ENCODE measurements at places on chromosomes 5 and 9.

DNA sequence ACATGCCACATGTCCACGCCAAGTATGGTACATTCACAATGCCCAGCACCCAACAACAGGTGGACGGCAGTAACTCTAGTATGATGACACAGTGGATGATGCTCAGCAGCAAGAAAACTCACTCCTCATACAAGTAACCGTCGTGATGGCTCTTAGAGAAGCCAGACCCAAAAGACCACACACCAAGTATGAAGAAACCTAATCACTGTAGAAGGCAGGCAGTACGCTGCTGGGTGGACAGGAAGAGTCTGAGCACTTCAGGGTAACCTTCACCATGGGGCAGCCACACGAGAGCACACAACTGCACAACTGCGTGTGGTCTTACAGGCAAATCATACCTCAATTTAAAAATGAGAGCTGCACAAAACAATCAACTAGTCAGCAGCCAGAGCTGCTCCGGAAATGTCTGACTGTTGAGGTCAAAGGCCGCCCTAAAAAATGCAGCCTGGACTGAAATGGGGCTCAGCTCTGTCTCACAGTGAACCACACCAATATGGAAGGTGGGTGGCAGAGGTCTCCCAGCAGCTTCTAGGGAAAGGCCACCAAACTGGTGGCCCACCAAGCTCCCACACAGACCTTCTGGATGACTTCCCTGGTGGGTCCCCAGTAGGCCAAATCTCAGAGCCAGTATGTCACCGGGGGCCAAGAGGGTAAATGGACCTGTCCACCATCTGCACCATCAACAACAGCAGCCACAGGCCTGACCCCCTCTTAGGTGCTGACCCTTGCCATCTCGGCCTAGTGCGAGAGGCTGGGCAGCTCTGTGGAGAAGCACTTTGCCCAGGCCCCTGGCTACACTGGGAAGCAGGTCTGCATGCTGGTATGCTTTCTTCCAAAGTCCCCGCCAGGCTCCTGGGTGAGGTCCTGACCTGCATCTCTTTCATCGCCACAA is 17.8 kb downstream of the BICD2 start:
- H3K4me3 ChIP-seq = no peak overlapping the region
- no peak for DNase-seq
- peak overlapping the region; percentile 43 for H3K27ac ChIP-seq
- H3K36me3 ChIP-seq = no peaks in the 10 kb centered on the region
- H3K27me3 ChIP-seq = no peaks in the 10 kb centered on the region

GRCh38 chr5:141494761-141495452 is 6.0 kb downstream of the PCDHGC5 start:
- DNase-seq = no peak
- peak overlapping the region; percentile 0 for H3K27ac ChIP-seq
- H3K4me3 ChIP-seq = no peak overlapping the region
- H3K4me1 ChIP-seq = peaks cover 14% of the 10 kb centered on the region
- H3K36me3 ChIP-seq = peaks cover 34% of the 10 kb centered on the region

DNA sequence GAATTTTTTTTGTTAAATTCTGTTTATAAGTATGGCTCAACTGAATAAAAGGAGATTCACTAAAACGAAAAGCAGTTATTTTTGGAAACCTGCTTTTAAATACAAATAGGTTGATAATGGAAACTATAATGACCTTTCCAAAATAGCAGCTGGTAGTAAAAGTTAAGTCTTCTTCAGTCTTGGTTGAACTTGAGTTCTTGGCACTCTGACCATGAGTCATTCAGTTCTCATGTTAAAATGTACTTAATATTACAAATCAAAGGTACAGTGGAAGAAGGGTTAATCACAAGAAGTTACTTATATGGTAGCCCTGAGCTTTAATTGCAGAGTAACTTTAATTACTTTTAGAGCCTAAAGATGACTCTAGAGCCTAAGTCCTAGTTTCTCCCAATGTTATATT is 62.1 kb downstream of the KLF9 start:
- H3K4me3 ChIP-seq = no peak overlapping the region
- H3K27ac ChIP-seq = peak overlapping the region; percentile 40
- peaks cover 15% of the 10 kb centered on the region for H3K4me1 ChIP-seq
- H3K27me3 ChIP-seq = no peaks in the 10 kb centered on the region
- no peak for DNase-seq

- H3K4me3 ChIP-seq = no peak overlapping the region
- H3K36me3 ChIP-seq = peaks cover 32% of the 10 kb centered on the region
- no peaks in the 10 kb centered on the region for H3K4me1 ChIP-seq
- H3K27ac ChIP-seq = no peak overlapping the region
- H3K27me3 ChIP-seq = no peaks in the 10 kb centered on the region
Measured at GRCh38 chr5:175501759-175502158, 23.4 kb downstream of the SFXN1 start.

DNA sequence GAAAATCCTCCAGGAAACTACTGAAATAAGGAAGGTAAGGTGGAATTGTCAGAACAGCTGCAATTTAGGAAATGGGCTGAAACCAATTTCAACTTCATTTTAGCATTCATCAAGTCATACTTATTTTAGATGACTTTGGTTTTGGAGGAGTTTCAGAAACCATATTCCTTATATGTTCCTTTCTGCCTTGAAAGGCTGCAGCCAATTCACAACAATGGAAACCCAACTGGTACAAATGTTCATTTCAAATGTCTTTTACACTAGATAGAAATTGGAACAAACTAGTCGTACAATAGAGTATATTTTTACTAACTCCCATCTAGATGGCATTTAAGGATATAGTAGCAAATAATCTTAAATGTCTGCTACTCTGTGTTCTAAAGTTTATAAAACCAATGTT is 82.6 kb upstream of the ANKH start:
- H3K27ac ChIP-seq = no peak overlapping the region
- no peaks in the 10 kb centered on the region for H3K36me3 ChIP-seq
- H3K4me1 ChIP-seq = peaks cover 10% of the 10 kb centered on the region
- no peak for DNase-seq

DNA sequence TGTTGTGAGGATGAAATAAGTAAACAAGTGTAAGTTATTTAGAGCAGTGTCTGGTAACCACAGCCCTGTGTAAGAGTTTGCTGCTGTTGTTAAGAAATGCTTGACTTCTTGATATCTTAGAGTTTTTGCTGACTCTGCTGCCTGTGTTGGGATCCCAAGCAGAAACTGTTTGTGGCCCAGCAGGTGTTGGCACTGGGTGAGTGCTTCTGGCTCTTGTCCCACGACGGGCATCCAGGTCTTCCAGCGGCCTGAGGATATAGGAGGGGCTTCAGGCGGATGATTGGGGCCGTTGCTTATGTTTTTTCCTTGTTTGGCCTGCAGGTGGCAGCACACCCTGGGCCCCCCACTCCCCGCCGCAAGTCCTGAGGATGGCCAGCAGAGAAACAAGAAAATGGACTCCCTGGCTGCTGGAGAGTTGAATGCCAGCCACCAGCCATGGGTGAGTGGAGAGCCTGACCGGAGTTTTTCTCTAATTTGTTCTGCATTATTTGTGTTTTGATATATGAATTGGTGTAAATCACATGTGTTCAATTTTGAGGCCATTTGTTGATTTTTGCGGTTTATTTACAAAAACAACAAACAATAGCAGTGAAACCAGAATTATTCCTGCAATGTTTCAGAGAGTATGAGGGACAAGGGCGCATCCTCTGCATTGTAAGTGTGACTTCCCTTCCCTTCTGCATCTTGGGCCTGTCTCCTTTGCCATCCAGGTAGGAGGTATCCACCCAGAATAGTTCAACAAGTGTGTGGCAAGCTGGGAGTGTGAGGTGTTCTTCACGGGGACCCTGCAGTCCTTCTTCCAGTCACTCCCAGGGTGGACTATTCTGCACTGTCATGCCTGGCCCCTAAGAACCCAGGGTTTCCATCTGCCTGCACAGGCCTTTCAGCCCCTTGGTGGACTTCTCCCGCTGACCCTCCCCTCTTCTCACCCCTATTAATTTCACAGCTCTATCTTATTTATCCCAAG is 50.3 kb downstream of the SLC22A5 start:
- H3K27me3 ChIP-seq = no peaks in the 10 kb centered on the region
- H3K4me3 ChIP-seq = no peak overlapping the region
- peak; percentile 80 for DNase-seq
- H3K36me3 ChIP-seq = no peaks in the 10 kb centered on the region

DNA sequence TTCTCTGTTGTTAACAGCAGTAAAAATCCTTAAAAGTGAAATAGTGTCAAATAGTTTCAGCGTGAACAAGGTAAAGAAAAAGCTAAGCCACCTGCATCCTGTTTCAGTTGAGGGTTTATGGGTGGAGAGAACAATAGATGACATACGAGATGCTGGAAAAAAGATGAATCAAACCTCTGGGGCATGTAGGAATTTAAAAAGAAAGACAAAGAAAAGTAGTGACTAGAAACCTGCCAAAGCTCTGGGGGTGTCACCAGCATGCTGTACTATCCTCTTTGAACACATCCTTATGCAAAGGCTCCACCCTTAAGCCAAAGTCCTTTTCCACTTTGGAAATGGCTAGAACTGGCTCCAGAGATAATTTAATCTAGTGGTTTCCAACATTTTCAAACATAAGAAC is 22.2 kb downstream of the SCAI start:
- no peak for DNase-seq
- H3K27ac ChIP-seq = no peak overlapping the region
- no peaks in the 10 kb centered on the region for H3K36me3 ChIP-seq
- H3K4me1 ChIP-seq = no peaks in the 10 kb centered on the region
- no peak overlapping the region for H3K4me3 ChIP-seq
- H3K27me3 ChIP-seq = no peaks in the 10 kb centered on the region

DNA sequence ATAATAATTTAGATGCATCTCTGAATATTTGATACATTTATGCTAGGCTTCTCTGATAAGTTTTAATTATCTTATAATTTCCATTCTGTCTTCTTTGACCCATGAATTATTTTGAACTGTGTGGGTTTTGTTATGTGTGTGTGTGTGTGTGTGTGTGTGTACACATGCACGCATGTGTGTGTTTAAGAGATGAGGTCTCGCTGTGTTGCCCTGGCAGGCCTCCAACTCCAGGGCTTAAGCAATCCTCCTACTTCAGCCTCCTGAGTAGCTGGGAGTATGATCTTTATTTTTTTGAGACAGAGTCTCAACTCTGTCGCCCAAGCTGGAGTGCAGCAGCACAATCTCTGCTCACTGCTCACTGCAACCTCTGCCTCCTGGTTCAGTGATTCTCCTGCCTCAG is 75.4 kb downstream of the NDUFAF2 start:
- peaks cover 8% of the 10 kb centered on the region for H3K4me1 ChIP-seq
- no peak overlapping the region for H3K4me3 ChIP-seq
- no peaks in the 10 kb centered on the region for H3K36me3 ChIP-seq

DNA sequence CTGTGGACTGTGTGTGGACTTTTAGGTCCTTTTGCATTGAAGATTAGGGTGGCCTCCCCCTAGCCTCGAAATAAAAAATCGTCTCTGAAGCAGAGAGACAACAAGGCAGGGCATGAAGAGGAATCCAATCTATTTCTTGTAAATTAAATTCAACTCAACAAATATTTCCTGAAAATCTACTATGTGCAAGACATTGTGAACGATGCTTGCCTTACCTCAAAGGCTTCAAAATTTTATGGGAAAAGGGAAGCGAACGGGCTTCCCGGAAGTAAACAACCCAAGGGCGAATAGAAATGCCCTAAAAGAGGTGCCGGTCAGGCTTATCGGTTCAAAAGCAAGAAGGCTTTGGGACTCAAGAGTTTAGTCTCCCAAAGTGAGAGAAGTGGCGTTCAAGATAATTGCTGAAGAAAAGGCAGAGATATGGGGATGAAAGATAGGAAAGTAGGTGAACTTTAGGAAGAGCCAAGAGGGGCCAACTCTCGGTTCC is 525 bp downstream of the KIF24 start:
- peak overlapping the region; percentile 89 for H3K27ac ChIP-seq
- peak overlapping the region; percentile 69 for H3K4me3 ChIP-seq
- peaks cover 10% of the 10 kb centered on the region for H3K4me1 ChIP-seq

- no peaks in the 10 kb centered on the region for H3K36me3 ChIP-seq
- no peak overlapping the region for H3K4me3 ChIP-seq
- no peaks in the 10 kb centered on the region for H3K4me1 ChIP-seq
Measured at GRCh38 chr9:116490321-116490720, 196.8 kb upstream of the TRIM32 start.

GRCh38 chr9:35407846-35408245 is 82.1 kb upstream of the RUSC2 start:
- peaks cover 16% of the 10 kb centered on the region for H3K36me3 ChIP-seq
- H3K4me3 ChIP-seq = no peak overlapping the region
- H3K27me3 ChIP-seq = no peaks in the 10 kb centered on the region
- DNase-seq = no peak

DNA sequence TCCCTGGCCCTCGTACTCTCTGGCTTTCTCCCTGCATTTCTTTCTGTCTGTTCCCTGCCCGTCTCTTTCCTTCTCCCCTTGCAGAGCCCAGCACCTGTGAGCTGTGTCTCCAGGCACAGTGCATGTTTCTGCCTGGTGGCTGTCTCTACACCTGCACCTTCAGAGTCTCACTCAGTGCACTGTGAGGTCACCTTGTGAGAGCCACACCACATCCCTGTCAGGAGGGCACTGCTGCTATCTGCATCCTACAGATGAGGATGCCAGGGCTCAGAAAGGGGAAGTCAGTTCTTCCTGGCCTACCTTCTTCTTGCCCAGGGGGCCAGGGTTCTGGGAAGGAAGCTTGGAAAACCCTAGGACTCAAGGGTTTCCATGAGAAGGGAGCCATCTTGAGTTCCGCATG is 69.7 kb upstream of the NEURL1B start:
- peak; percentile 9 for DNase-seq
- H3K4me1 ChIP-seq = peaks cover 34% of the 10 kb centered on the region
- H3K36me3 ChIP-seq = no peaks in the 10 kb centered on the region
- no peak overlapping the region for H3K4me3 ChIP-seq

All from heart left ventricle (tissue), 16 donors.